Activated effector memory CD4-positive, alpha-beta T cell treated with anti-CD3 and anti-CD28 coated beads, Interleukin-2, amount 50 U/mL, for 16 hours (primary cell): ENCODE measurements at places on chromosomes 2 and 18.

- DNase-seq: peak; percentile 100
These were observed at the start of gene HDLBP for GRCh38 chr2:241315093-241315878. TSS of gene HDLBP (minus strand) at chr2:241315672. CDS start at chr2:241266869, 48,803 bp downstream.

GRCh38 chr18:48612917-48613316, 74.1 kb downstream of the CTIF start:
- no peak for DNase-seq

GRCh38 chr2:1437537-1437936, 24.3 kb downstream of the TPO start:
- DNase-seq: no peak

DNA sequence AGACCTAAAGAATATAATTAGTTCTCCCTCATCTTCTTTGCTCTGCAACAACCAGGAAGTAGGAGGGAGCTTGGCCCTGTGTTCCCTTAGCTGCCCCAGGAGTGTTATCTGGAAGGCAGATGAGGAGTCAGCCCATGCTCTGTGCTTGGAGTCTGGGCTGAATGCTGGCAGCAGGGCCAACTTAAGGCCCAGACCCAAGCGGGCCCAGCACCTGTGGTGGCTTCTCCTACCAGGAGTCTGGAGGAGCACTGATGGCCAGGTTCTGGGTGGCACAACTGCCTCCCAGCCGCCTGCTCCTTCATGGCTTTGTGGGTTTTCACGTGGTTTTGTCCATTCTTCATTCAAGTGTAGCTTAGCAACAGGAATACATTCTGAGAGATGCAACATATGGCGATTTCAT, 1910.7 kb upstream of the LRRTM1 start:
- DNase-seq: no peak

GRCh38 chr2:61995515-61995914, 90.0 kb downstream of the COMMD1 start:
- DNase-seq: no peak

GRCh38 chr18:76455003-76455676, 39.9 kb downstream of the ZNF516 start:
- DNase-seq: no peak

DNA sequence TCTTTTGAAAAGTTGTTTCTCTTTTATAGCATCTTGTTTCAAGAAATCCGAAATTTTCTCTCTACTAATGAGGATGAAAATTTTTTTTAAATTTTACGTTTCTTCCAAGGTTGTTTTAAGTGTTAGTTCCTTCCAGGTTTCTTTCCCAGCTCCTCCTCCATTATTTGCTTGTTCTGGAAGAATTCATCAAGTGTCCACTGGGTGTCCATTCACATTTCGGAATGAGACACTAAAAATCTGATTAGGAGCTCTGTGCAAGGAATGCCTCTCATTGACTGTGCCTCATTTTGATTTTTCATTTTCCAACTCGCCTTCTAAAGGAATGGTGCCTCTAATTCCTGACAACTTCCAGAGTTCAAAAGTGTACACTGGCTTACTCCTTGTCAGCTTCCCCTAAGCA, 6.1 kb downstream of the SP100 start:
- no peak for DNase-seq

DNA sequence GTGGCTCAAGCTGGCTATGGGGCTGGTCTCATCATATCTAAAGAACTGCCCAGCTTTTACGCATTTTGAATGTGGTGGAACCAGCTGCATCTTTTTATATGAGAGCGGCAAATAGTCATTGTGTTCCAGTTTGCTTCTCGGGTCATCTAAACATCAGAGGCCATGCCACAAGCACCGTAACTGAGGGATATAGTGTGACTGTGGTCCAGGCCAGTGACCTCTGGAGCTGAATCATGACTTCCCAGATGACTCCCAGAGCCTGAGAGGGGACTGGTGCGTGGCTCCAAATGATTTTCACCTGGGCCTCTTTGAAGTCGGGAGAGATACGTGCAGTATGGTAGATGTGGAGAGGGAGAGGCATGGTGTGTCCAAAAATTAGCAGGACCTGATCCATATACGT, 271.0 kb downstream of the NEDD4L start:
- DNase-seq: no peak

DNA sequence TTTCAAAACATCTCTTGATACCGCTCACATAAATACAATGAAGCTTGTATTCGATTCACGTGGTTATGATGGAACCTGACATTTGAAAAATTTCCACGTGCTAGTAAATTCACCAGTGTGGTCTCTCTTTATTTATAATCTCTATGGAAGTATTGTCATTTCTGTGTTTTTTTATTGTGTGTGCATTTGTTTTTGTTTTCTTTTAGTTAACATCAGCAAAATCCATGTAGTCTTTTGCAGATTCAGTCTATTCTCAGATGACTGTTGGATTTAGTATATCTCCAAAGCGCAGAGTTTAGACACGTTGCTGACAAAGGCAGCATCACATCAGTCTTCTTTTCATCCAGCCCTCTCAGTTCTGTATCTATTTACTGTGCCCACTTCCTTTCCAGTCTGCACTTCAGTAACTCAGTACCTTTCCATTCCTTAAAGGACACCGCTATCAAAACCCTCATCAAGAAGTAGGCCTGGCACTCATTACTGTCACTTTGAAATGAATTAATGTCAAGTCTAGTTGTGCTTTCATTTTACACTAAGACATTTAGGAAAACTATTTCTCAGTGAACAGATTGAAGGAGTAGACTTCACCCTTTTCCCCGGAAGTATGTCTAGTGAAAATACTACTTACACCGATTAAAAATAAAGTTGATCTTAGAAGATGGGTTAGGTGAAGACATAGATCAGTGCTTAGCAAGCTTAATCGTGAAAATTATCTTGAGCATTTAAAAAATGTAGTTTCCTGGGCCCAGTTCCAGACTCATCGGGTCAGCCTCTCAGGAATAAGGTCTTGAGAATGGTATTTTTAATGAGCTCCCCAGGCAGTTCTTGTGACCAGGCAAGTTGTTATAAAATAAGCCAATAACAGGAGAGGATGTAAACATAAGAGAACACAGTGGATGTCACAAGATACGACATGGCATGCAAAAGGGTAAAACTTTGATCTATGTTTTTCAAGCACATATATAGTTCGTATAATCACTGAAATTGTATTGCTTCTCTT, 506.8 kb upstream of the ZEB2 start:
- no peak for DNase-seq

DNA sequence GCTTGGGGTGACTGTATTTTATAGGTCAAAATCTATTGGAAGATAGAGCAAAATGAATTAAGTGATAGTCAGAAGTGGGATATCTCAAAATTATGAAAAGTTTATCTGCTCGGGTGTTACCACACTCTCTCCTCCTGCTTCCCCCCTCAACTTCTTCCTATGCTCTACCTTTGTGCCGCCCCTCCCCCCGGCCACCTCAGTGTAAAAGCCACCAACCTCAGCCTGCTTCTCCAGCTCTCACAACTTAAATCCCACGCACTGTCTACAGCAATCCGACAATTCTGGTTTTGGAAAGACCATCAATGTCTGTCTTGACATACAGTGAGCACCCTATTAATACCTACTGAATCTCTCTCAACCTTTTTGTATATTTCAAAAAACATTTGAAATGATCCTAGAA, 164.6 kb downstream of the DCC start:
- DNase-seq: no peak

GRCh38 chr2:105937498-105938097, 192.9 kb downstream of the NCK2 start:
- DNase-seq: no peak

- peak; percentile 86 for DNase-seq
These were observed 106.1 kb upstream of the ALKAL2 start for GRCh38 chr2:393711-394696.

DNA sequence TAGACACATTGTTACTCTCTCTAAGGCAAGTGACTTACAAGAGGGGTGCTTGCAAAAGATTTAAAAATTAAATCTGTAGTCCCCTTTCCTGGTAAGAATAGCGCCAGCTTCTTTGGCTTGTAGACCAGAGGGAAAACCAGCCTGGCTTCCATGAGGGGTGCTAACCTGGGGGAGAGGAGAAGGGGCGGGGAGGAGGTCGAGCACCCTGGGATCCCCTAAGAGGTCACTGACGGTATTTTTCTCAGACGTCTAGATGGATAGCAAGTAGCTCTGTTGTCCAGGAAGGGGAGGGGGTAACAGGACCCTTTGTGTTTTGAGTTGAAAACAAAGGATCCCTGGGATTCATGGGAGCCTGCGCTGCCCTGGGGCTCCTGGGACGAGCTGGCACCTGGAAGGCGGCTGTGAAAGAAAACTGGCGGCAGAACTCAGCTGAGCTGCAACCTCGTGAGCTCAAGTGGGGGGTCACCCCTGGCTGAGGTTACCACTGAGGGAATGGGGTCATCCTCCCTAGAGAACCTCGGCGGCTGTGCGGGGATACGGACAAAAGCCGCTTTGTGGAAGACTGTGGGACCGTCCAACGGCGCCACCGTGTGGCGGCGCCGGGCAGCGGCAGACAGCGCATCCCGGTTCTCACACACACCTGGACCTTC, 37.8 kb upstream of the MRPL19 start:
- DNase-seq: peak; percentile 82

GRCh38 chr2:237581751-237582746, 8.5 kb downstream of the RAB17 start:
- DNase-seq: no peak

- no peak for DNase-seq
These were observed 156.1 kb downstream of the HAUS1 start for GRCh38 chr18:46260016-46260878.

GRCh38 chr18:46311491-46311890, 207.3 kb downstream of the HAUS1 start:
- DNase-seq: no peak

- peak; percentile 43 for DNase-seq
These were observed 27.6 kb downstream of the NCK2 start for GRCh38 chr2:105772362-105772761.

DNA sequence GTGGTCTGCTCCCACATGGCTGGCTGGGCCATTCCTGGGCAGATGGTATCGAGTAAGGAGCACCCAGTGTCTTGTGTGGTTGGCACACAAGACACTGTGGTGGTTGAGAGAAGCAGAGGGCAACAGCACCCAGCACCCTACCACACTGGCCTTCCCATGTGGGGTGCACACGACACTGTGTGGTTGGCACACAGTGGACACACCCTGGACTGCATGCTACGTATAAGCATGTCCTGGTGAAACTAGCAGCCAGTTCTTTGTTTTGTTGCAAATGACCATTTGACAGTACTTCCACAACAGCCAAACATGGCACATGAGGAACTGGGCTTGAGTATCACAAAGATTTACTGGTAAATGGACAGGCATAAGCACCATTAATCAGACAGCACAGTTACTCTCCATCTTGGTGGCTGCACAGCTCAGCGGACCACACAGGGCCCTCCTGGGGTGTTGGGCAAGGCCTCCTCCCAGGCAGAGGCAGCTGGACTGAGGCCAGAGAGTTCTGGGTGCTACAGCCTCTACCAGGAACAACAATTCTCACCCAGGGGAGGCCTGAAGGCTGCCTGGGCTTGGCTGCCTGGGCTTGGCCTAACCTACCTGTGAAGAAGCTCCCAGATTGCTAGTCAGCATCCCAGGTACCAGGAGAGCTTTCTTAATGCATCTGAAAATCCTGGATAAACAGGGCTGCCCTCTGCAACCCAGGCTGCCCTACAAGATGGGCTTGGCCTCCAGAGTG, 59.3 kb upstream of the ALPP start:
- no peak for DNase-seq

GRCh38 chr2:25365241-25365640, 23.5 kb upstream of the DNMT3A start:
- no peak for DNase-seq
